Activated CD4-positive, alpha-beta T cell treated with anti-CD3 and anti-CD28 coated beads for 48 hours (primary cell): ENCODE measurements at places on chromosomes 2 and 18.

DNA sequence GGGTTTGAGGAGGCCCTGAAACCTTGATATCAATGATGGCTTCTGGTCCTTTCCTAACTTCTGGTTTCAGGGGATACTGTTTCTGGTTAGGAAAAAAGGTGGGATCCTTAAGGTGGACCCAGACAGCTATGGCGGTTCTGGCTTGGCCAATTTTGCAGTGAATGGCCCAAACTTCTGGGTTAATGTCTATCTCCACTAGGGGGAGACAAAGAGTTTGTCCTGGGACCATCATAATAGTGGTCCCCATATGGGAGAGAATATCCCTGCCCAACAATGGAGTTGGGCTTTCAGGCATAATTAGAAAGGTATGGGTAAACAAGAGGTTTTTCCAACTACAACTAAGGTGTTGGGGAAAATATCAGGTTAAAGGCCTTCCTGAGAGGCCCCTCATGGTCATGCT lies 273.5 kb downstream of the CALCRL start:
- DNase-seq = no peak

DNA sequence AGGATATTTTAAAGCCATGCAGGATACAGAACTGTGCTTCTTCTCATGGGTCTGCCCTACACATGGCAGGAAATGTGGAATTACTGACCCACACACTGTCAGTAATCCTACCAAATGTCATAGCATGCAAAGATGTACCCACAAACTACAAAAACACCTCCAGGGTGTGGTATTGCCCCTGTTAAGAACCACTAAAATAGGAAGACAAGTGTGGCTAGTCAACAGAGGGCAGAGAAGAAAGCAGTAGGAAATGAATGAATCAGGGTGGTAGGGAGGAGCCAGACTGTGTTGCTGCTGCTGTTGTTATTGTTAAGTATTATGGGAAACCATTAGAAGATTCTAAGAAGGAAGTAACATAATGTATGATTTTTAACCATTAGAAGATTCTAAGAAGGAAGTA lies 556.7 kb upstream of the ACVR2A start:
- DNase-seq = peak; percentile 18

DNA sequence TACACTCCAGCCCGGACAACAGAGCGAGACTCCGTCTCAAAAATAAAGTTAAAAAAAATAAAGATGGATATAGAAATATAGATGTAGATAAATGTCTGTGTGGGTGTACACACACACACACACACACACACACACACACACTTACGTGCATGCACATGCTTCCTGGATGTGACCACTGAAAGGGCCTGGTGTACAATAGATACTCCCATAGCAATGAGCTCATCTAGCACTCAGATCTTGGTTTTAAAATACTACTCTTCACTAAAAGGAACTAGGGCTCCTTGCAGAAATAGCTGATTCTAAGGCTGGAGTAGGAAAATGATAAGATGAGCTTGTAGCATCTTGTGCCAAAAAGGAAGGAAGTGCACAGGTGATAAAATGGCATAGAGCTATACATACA lies 39.1 kb downstream of the ROCK2 start:
- no peak for DNase-seq

DNA sequence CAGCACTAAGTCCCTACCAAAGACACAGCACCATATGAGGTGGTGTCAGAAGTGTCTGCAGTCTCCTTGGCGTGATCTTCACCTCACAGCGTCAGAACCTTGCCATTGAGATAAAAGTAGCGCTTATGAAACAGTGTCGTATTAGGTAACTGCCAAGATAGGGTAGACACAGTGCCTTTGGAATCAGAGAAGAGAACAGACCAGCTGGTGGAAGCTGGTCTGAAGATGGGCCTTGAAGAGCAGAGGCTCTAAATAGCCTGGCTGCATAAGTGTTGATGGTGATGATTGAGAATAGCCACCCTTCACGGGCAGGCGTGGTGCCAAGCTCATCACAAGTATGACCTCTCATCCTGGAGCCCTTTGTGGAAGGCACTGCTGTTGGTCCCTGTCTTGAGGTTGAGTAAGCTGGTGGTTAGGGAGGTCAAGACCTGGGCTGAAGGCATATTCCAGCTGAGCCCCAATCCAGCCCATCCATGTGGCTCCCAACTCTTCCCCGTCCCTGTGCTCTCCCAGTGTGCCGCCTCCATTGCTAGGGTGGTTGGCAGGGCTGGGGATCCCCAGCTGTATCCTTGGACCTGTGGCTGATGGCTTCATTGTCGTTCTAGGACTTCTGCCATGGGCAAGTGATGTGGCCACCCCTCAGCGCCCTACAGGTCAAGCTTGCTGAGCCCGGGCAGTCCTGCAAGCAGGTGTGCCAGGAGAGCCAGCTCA lies 187.4 kb downstream of the MGAT5 start:
- no peak for DNase-seq

GRCh38 chr2:167186465-167186864 lies 298.2 kb downstream of the XIRP2 start:
- DNase-seq = no peak

- no peak for DNase-seq
Measured at GRCh38 chr18:31649978-31650719, 34.2 kb downstream of the B4GALT6 start.

DNA sequence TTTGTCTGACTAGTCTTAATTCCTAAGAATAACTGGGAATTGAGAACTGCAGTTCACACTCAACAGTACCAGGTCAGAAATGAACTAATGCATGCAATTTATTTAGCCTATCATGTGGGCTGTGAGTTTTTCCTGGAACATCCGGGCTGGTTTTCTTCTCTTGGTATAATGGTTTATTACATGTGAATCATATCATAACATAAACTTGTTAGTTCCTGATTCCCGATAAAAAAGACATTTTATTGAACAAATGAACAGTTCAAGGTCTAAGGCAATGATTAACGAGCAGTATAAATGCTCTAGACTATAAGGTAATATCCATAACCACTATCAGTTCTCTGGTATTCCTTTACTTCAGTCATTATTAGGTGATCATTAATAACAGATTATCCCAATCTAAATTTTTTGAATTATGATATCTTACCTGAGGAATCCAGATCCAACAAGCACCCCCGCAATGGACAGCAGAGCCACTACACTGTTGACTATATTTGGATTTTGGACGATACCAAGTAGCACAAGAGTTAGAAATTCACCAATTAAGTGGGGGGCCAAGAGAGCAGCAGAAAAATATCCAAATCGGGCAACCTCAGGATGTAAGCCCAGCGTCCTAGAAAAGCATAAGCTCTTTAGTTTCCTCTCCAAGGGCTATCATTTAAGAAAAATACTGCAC lies 19.0 kb downstream of the ABCG5 start:
- DNase-seq = no peak

DNA sequence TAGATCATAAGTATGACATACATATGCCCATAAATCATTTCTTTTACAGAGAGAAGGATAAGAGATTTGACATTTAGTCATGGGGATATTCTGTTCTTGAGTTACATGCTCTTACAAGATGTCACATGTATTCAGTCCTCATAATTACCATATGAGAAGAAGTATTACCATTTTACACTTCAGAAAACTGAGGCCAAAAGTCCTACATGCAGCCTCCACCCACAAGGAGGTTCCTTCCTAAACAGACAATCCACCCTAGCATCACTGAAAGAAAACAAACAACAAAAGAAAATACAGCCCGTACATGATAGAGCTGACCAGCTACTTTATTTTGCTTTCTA lies 335.1 kb downstream of the SETBP1 start:
- DNase-seq = no peak

DNA sequence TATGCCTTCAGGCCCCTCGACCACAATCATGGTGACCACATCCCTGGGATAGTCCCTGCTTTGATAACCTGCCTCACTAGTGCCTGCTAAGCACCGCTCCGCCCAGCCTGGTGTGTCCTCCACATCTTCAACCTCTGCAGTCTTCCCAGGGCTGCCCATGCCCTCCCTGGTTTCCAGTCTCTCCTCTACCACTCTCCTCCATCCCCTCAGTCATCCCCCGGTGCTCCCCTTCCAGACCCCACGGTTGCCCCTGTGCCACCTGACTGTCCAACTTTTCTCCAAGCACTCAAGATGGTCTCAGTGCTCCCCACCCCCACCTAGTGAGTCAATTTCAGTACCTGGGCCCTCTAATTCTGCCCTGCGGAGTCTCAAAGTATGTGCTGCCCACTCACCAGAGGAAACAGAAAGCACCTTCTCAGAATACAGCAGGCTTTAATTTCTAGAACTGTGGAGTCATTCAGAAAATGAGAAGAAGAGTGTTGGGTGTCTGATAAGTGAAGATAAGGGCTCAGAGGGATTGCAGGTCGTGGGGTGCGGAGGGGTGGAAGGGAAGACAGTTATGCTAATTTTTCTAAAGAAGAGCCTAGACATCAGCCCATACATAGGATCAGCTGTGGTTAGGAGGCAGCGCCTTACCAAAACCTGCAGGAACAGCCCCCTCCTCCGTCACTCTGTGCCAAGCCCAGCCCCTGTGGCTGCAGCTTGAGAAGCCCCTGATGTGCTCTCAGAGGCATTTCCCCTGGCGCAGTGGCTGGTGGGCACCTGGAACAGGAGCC lies 53.6 kb upstream of the CAB39 start:
- peak; percentile 85 for DNase-seq

DNA sequence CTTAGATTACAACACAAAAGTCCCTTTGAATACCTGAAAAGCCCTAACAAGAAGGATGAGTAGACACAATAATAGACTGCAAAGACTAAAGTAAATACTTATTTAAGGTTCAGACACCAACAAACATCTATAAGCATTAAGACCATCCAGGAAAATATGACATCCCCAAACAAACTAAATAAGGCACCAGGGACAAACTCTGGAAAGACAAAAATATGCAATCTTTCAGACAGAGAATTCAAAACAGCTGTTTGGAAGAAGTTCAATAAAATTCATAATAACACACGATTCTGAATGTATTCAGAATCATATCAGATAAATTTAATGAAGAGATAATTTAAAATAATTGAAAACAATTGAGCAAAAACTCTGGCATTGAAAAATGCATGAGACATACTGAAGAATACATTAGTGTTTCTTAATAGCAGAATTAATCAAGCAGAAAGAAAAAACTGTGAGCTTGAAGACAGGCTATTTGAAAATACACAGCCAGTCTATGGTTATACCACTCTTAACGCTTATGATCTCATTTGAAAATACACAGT lies 1388.8 kb downstream of the DSC3 start:
- DNase-seq = no peak

DNA sequence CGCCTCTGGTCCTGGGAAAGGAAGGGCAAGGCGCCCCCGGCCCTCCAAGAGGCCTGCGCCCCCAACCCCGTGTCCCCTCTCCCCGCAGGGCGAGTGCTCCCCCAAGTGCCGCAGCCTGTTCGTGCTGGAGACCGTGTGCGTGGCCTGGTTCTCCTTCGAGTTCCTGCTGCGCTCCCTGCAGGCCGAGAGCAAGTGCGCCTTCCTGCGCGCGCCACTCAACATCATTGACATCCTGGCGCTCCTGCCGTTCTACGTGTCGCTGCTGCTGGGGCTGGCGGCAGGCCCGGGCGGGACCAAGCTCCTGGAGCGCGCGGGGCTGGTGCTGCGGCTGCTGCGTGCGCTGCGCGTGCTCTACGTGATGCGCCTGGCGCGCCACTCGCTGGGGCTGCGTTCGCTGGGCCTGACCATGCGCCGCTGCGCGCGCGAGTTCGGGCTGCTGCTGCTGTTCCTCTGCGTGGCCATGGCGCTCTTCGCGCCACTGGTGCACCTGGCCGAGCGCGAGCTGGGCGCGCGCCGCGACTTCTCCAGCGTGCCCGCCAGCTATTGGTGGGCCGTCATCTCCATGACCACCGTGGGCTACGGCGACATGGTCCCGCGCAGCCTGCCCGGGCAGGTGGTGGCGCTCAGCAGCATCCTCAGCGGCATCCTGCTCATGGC lies 52.4 kb downstream of the SLC66A2 start:
- DNase-seq = no peak

- no peak for DNase-seq
Measured at GRCh38 chr18:79870301-79871025, 72.7 kb downstream of the KCNG2 start.

DNA sequence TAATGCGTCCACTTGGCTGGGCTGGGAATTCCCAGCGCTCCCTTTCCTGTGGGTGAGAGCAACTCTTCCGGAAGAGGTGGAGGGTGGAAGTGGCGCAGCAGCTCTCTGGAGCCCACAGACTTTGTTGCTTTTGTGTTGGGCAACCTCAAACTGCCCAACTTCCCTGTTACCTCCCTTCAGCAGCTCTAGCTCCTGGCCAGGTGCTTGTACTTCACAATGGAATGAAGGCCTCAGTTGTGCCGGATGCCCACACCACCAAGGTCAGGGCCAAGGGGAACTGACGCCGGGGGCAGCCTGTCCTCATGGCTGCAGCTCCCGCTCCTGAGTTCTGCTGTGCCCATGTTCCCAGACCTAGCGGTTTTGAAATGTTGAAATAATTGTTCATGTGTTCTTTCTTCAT lies 322.9 kb downstream of the GALR1 start:
- no peak for DNase-seq

DNA sequence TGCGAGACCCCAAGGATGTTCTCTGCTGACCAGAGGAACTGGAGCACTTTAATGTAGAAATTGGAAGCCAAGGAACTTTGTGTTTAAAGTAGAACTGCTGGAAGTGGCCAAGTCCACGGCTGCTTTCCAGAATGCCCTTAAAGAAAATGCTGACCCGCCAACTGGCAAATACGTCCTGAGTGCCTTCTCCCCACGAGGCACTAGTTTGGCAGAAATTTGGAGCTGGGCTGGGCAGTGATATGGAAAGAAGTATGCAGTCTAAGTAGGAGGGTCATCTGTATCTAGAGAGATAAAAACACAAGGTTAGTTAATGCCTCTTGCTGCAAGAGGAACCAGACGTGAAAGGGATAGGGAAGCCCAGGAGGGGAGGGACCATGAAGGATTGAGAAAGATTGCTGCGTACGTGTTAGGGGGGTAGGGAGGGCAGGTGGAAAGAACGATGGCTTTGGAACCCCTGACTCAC lies 59.3 kb upstream of the RFX8 start:
- DNase-seq = no peak

GRCh38 chr2:43005975-43006833 lies 213.8 kb upstream of the HAAO start:
- DNase-seq = no peak

DNA sequence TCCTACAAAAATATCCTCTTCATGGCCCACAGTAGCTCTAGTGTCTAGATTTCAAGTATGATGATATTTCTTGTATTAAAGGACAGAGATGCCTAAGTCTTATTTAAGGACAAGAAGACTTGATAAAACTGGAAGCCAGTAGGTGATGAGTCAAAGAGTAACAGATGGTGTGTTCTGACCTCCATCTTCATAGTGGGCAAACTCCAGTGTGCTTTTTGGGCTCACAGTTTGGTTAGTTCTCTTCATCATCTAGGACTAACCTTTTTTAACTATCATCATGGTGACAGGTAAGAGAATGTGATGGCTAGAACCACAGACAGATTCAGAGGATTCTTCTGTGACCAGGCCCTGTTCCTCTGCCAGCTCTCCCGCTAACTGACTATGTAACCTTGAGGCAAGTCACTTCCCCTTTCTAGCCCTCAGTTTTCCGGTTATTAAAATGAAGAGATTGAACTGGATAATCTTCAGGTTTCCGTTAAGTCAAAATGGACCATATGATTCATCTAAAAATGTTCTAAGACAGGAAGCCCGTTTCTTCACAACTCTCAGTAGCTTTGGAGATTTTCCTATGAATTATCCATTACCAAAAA lies 140.3 kb upstream of the RASGRP3 start:
- DNase-seq = no peak

GRCh38 chr2:232318169-232318855 lies 60.2 kb upstream of the ALPP start:
- no peak for DNase-seq

- DNase-seq = no peak
Measured at GRCh38 chr2:215691346-215691745, 255.5 kb upstream of the FN1 start.
